ENCODE measurements at places on chromosomes 4 and X.

DNA sequence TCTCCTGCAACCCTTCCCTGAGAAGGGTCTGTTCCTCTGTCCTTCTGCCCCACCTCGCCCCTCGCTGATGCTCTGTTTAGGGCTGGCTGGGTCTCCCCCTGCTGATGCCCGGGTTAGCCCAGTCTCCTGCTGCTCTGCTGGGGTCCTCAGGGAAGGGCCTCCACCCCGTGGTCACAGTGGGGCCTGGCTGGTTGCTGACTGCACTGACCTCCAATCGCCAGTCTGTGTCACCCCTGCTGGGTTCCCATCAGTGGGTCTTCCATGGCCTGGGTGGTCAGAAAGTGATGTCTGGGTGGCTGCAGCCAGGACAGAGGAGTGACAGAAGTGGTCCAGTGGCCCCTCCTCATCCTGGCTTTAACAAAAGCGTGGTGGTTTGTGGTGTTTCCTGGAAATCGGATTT, 44.7 kb downstream of the EVC start:
- DNase-seq: no peak

GRCh38 chr4:141686879-141687278, 50.5 kb downstream of the IL15 start:
- DNase-seq: peak; percentile 59

DNA sequence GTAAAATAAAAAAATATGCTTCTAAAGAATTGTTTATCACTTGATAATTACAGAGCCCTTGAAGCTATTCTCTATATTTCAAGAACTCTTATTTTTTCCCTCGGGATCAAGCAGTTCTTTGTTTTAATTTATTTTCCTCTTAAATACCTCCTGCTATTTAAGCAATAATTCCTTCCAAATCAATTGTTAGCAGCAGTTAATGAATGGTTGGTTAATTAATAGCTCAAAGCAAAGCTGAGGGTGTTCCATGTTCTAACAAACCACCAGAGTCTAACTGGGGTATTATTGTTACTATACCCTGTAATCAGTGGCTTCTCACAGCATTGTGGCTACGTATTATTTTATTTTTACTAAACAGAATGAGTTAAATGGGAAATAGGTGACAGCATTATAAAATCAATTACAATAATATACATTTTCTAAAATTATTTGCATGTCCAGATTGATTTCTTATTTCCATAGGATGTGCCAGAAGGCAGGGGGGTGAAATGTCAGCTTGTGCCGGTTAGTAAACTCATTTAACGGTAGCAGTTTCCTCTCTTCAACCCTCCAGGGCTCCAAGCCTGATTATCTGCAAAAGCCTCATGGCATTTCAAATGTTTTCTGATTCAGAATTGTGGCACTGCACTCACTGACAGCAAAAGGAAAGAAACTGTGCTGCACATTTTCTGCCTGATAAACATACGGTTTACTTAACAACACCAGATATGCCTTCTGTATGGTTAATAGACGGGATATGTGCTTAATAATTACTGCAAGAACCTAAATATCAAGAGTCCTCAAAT, 286.9 kb upstream of the EMCN start:
- DNase-seq: no peak

DNA sequence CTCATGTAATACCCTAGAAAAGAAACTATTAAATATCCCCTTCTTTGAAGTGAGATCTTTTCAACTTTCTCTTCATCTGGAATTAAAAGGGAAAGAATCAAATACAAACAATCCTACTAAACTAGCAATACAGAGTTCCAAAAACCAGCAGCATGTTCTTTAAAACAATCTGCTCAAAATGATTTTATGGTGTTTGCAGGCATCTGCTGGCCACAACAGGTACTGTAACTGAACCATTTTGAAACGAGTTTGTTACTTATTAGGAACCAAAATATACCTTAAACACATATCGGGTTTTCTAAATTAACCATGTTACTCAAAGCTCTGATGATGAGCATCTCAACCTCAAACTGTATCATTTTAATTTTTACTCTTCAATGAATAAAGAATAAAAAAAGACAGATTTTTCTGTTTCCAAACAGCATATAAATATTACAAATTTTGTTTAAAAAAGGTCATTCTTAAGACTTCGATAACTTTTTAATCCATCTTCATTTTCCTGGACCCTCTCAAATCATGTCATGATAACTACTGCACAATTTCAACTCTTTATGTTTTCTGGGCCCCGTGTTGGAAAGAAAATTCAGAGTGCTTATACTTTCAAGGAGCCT, 56.5 kb downstream of the ARAP2 start:
- no peak for DNase-seq

GRCh38 chr4:181595716-181596115, 647.5 kb upstream of the TENM3 start:
- DNase-seq: no peak

GRCh38 chr4:16079046-16079445, 4.8 kb downstream of the PROM1 start:
- no peak for DNase-seq

DNA sequence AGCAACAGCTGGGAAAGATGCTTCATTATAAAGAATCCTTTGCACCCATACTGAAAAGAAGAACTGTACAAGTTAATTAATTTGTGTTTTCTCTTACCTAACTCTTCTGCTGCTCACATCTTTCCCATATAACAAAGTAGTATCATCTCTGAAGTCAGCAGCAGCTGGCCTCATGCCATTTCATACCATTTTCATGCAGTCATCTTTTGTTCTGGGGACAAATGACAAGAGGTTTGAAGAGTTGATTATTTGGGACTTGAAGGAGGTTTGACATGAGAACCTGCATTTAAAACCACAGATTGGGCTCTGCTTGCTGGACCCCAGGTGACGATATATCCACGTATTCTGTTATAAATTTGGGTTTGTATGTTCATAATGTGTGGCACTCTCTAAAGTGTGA, 430.3 kb downstream of the SPRY1 start:
- peak; percentile 55 for DNase-seq

- no peak for DNase-seq
These were observed 15.4 kb downstream of the LRP2BP start for GRCh38 chr4:185380320-185380719.

GRCh38 chr4:110475881-110476818, at the start of gene ENPEP:
Gene ENPEP, plus strand, starts transcription at chr4:110476155. Its CDS starts 260 bp downstream, at chr4:110476415.
- no peak for DNase-seq

DNA sequence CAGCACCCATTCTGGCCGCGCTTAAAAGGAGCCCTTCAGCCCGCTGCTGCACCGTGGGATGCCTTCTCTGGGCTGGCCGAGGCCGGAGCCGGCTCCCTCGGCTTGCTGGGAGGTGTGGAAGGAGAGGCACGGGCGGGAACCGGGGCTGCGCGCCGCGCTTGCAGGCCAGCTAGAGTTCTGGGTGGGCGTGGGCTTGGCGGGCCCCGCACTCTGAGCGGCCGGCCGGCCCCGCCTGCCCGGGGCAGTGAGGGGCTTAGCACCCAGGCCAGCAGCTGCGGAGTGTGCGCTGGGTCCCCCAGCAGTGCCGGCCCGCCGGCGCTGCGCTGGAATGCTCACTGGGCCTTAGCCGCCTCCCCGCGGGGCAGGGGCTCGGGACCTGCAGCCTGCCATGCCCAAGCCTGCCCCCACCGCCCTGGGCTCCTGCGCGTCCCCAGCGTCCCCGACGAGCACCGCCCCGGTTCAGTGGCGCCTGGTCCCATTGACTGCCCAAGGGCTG, 111.3 kb downstream of the PCDH18 start:
- no peak for DNase-seq
